ENCODE measurements at places on chromosomes 5 and 9.
A peak's percentile ranks its signal among the peaks of the same experiment; 100 is the strongest.

DNA sequence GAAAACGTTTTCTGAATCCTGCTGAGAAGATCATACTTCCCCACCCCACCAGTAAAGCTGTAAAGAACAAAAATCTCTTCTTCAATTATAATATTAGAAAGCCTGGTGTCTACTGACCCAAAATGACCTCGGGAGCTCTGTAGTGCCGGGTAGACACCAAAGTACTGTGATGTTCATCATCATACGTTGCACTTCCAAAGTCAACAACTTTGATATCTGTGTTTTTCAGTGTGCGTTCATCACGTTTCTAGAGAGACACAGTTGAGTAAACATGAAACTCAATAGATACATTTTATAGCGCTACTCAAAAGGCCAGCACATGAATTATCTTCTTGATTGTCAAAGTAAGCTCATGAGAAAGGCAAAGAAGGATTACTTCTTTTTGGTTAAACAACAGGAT is 14.6 kb downstream of the CLK4 start:
- no peak for DNase-seq

GRCh38 chr5:142720641-142721271 is 34.9 kb upstream of the FGF1 start:
- DNase-seq, result peak; percentile 58

GRCh38 chr9:92735636-92736562 is 28.7 kb downstream of the BICD2 start:
- no peak for DNase-seq

DNA sequence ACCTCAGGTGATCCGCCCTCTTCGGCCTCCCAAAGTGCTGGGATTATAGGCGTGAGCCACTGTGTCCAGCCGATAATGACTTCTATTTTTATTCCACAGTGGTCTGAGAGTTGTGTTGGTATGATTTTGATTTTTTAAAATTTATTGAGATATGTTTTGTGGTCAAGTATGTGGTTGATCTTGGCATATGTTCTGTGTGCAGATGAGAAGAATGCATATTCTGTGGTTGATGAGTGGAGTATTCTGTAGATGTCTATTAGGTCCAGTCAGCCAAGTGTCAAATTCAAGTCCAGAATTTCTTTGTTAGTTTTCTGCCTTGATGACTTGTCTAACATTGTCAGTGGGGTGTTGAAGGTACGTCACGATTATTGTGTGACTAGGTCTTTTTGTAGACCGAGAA is 338.2 kb upstream of the TARS1 start:
- DNase-seq, result no peak

DNA sequence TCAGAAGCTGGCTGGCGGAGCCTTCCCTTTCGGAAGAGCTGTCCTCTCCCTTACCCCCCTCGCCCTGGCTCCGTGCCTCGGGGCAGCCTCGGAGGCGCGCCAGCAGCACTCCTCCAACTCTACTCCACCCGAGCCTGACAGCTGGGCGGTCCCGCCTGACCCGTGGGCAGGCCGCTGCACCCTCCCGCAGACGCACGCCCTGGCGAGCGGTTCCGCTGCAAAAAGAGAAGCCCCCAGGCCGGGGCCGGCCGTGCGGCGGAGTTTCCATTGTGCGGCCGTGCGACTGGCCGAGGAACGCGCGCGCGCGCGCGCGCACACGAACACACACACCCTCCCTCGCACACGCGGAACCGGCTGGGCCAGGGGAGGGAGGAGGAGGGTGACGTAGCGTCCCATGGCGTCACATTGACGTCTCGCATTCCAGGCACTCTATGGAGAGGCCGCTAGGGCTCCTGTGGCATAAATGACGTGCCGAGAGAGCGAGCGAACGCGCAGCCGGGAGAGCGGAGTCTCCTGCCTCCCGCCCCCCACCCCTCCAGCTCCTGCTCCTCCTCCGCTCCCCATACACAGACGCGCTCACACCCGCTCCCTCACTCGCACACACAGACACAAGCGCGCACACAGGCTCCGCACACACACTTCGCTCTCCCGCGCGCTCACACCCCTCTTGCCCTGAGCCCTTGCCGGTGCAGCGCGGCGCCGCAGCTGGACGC is at the start of gene NR4A3:
TSS of gene NR4A3 (plus strand) at position 490 of the 713 bp plus-strand sequence. CDS start 6,158 bp downstream, outside the sequence.
- peak; percentile 95 for DNase-seq
